ENCODE measurements at places on chromosomes 4 and X.

GRCh38 chrX:1433646-1434357, 18.9 kb downstream of the ASMTL start:
- no peak overlapping the region for H3K27ac ChIP-seq
- no peak for DNase-seq
- H3K4me1 ChIP-seq: no peaks in the 10 kb centered on the region

- H3K4me3 ChIP-seq: peak overlapping the region; percentile 60
- peak; percentile 42 for DNase-seq
- H3K4me1 ChIP-seq: peaks cover 25% of the 10 kb centered on the region
- H3K27me3 ChIP-seq: peaks cover 15% of the 10 kb centered on the region
- H3K36me3 ChIP-seq: no peaks in the 10 kb centered on the region
- no peak overlapping the region for H3K27ac ChIP-seq
Observed at GRCh38 chrX:53263597-53264094, 17.7 kb downstream of the IQSEC2 start.

GRCh38 chr4:148210661-148211060, 231.6 kb downstream of the NR3C2 start:
- H3K27ac ChIP-seq: no peak overlapping the region
- DNase-seq: no peak
- H3K4me1 ChIP-seq: peaks cover 1% of the 10 kb centered on the region
- no peak overlapping the region for H3K4me3 ChIP-seq

DNA sequence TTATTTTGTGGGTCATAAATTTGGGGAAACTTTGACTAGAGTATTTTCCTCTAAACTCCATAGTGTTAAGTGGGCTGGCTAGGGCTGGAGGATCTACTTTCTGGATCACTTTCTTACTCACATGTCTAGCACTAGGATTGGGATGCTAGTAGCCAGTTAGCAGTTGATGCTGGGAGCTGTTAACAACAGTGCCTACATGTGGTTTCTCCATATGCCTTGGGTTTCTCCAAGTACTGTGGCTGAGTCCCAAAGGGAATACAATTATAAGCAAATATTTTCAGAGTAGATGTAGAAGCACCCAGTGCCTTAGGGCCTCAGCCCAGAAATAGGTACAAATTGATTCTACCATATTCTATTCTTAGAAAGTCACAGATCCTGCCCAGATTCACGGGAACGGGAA, 1614.9 kb downstream of the ARAP2 start:
- H3K36me3 ChIP-seq: no peaks in the 10 kb centered on the region
- no peaks in the 10 kb centered on the region for H3K27me3 ChIP-seq
- no peak overlapping the region for H3K4me3 ChIP-seq
- H3K27ac ChIP-seq: no peak overlapping the region
- no peak for DNase-seq
